ENCODE measurements at places on chromosomes 3 and 15. TPM values are rescaled to one million over a fixed set of nuclear protein-coding genes. Genes with fewer than 3 reads are reported as not detected.

The ARHGEF26 gene
- total RNA-seq: 6.7 TPM

The PYGO1 gene
- total RNA-seq: 7.9 TPM

The SPATA16 gene
- not detected for total RNA-seq

The CLDN1 gene
- 28.6 TPM for total RNA-seq

The PLSCR4 gene
- 6.7 TPM for total RNA-seq

The CILP gene
- total RNA-seq: 0.07 TPM

The HYKK gene
- 5.5 TPM for total RNA-seq

The ATP13A4 gene
- total RNA-seq: not detected

The RAB6B gene
- total RNA-seq: 2.5 TPM

The GTF2E1 gene
- total RNA-seq: 12.9 TPM

The TMC3 gene
- total RNA-seq: not detected

All from A549 treated with ZK216348 at 1 μM for 4 hours (cell line).